ENCODE measurements at places on chromosomes 11 and 22.

GRCh38 chr11:41451011-41451410 is 8.4 kb downstream of the LRRC4C start:
- no peak for DNase-seq

GRCh38 chr22:31199187-31199586 is 12.9 kb upstream of the LIMK2 start:
- DNase-seq: no peak

DNA sequence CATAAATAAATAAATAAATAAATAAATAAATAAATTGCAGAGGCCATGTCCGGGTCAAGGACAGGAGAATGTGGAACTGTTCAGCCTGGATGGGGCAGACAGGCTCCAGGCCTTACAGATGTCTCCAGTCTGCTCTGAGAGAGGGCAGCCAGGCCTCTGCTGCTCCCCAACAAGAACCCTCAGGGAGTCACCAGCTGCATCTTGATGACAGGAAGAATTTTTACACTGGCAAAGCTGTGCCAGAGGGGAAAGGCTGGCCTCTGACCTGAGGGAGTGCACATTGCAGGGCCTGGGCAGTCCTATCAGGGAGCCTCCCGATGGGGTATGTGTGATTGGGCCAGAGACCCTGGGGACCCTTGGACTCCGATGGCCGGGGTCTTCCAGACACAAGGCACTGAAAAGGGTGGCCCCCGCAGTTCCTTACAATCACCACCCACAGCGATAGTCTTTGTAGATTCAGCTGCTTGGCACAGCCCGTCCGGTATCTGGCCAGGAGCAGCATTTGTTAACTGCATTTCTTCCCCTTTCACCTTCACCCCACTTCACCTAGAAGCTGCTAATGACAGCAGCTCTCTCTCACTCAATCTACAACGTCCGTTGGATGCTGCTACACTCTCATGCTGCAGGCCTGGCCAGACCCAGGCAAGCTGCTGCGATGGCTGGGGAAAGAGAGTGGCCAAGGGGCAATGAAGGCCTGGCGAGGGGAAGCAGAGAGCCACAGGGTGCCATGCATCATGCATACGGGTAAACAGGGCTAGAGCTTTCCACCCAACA is 8.1 kb downstream of the MOGAT2 start:
- no peak for DNase-seq

GRCh38 chr11:126219547-126219946 is 8.0 kb downstream of the FAM118B start:
- no peak for DNase-seq

GRCh38 chr11:116314006-116314405 is 458.8 kb downstream of the BUD13 start:
- no peak for DNase-seq

DNA sequence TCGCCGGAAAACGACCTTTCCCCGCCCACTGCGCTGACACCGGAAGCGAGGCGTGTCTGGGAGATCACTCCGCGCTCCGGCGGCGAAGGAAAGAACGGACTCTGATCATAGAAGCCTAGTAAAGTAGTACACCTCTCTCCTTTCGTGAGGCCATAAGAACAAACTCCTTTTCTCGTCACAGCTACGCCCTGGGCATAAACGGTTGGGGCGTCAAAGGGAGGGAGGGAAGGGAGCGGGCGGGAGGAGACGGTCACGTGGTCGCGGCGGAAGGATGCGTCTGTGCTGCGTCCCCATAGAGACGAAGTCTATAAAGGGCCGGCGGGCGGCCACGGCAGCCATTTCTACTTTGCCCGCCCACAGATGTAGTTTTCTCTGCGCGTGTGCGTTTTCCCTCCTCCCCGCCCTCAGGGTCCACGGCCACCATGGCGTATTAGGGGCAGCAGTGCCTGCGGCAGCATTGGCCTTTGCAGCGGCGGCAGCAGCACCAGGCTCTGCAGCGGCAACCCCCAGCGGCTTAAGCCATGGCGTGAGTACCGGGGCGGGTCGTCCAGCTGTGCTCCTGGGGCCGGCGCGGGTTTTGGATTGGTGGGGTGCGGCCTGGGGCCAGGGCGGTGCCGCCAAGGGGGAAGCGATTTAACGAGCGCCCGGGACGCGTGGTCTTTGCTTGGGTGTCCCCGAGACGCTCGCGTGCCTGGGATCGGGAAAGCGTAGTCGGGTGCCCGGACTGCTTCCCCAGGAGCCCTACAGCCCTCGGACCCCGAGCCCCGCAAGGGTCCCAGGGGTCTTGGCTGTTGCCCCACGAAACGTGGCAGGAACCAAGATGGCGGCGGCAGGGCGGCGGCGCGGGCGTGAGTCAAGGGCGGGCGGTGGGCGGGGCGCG is at the start of gene ATF4:
Gene ATF4, plus strand, starts transcription at position 337 of the 880 bp plus-strand sequence. CDS start 884 bp downstream, outside the sequence.
- peak; percentile 78 for DNase-seq

DNA sequence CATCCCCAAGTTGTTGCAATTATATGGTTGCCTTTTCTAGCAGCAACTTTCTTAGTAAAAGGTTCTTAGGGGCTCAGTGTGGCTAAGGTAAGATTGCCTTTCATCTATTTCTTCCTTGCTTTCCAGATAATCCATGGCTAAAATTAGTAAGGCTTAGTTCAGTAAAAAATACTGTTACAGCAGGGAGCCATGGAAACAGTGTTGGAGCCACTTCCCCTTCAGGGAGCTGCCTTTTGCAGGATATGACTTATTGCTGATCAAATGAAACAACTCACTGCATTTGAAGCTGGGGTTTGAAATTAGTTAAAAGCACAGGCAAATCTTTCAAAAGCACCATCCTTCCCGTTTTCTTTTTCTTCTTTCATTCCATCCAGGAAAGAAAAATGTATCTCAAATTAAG is 184.3 kb downstream of the C11orf87 start:
- DNase-seq: no peak

DNA sequence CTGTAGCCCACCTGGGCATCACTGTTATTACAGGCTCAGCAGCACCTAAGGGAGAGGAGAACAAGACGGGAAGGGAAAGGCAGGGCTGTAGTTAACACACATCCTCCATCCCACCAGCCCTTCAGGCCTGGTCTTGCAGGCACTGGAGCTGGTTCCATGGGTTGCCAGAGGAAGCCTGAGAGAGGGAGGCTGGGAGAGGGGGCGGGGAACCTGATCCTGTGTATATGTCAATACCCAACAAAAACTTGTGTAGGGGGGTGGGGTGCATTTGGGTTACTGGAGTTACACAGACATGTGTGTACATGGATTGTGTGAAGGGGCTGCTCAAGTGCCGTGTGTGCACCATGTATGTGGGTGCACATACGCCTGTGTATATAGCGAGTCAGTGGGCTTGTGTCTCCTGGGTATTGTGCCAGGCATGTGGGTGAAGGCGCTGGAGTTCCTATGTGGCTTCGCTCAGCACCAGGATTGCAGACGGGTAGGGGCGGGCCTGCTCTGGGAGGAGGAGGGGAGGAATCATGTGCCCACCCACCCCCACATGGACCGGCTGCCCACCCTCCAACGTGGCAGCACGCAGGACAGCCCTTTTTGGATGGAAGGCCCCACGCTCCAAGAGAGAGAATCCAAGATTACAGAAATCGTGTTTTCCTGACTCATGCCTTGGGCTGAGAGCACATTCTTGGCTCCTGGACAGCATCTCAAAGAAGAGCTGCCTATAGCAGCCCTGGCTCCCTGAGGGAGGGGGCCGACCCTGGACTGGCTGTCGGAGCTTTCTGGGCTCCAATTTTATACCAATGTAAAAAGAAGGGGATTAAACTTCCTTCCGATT is 4.2 kb upstream of the SERPINH1 start:
- DNase-seq: no peak

DNA sequence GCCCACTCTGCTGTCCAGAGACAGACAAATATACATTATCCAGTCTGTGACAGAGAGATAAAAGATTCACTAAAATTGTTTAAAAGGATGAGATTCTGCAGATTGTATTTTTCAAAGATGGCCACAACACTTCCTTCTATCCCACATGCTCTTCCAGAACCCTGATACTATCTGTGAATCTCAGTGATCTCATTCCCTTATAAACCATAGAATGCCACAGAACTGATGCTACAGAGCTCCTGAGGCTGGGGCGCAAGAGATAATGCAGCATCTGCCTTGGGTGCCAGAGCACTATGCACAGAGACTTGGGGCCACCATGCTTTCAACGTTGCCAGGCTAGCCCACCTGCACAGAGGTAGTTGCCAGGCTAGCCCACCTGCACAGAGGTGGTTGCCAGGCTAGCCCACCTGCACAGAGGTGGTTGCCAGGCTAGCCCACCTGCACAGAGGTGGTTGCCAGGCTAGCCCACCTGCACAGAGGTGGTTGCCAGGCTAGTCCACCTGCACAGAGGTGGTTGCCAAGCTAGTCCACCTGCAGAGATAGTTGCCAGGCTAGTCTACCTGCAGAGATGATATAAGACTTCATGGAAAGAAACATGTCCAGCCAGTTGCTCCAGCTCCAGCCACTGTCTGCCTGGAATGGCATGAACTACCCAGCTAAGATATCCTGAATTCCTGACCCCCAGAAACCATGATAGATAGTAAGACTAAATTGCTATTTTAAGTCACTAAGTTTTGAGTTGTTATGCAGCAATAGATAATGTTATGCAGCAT is 17.6 kb upstream of the SEPTIN5 start:
- no peak for DNase-seq

- no peak for DNase-seq
Observed at GRCh38 chr22:29434288-29434687, 4.1 kb upstream of the RFPL1 start.

DNA sequence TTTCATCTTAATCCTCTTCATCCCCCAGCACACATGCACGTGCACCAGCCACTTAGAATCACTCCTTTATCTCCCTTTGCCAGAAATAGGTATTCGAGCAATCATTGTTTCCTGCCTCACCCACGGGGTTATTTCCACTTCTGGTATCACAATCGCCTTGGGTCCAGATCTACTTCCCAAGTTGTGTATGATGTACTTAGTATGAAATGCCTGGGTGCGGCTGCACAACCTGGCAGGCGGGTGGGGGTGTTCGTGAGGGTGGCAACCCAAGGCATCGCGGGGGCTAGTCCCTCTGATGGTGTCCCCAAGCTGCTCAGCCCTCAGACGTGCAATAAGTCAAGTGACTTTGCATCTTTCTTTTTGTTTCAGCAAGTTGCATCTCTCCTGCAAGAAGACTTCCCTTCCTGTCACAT is 475.6 kb downstream of the MIAT start:
- no peak for DNase-seq

DNA sequence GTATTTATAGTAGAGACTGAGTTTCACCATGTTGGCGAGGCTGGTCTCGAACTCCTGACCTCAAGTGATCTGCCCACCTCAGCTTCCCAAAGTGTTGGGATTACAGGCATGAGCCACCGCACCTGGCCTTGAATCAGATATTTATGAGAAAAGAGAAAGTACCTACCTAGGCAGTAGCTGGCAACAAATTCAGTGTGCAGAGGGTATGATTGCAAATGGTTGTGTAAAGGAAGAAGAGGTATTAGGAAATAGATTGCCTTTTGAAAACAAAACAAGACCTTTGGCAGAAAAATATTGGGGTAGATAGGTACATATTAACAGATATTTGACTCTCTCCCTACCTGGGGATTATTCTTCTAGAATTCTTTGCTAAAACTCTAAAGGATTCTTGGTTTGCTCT is 38.5 kb upstream of the LIN7C start:
- DNase-seq: no peak

- DNase-seq: no peak
Observed at GRCh38 chr11:32584921-32585320, 1.3 kb downstream of the EIF3M start.

DNA sequence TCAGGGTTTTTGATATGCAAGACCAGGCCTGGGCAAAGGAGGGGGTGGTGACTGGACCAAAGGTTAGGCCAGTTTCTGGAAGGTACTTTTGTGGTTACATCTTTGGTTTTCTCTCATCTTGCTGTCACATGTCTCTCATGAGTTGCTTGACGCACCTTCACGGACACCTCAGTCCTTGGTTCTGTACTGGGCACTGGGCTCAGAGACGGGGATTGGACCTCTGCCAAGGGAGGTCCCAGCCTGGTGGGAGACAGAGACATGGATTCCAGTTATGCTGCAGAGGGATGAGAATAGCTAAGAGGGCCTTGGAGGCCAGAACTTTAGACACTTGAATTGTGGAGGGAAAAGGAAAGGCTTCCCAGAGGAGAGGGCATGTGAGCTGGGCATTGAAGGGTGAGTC is 1.7 kb downstream of the USP35 start:
- DNase-seq: no peak

DNA sequence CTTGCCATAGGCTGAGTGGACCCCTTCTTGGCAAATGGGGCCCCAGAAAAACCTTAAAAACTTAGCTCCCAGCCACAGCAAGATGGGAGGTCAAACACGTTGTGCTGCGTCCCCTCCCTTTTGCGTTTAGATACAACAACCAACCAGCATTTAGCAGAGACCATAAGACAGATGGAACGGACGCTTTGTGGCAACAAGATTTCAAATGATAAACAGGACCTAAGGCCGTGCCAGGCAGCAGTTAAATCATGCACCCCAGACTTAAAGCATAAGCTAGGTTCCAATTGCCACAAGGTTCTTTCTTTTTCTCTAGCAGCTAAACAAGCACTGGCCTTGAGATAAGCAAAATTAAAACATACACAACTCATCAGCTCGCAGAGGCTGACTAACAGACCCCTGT is 39.4 kb upstream of the NTM start:
- no peak for DNase-seq

- no peak for DNase-seq
Observed at GRCh38 chr11:43360361-43361032, 1.8 kb downstream of the TTC17 start.

DNA sequence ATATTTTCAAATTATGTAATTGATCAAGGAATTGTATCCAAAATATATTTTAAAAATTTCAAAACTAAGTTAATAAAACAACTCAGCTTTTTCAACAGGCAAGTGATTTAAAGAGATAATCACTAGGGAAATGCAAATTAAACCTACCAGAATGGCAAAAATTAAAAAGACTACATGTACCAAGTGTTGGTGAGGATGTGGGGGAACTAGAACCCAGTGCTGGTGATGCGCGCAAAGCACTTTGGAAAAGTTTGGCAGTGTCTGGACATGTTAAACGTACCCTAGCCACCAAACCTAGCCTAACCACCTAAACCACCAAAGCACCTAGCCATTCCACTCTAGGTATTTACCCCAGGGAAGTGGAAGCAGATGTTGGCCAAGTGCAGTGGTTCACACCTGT is 22.9 kb downstream of the PACSIN2 start:
- no peak for DNase-seq
